ENCODE measurements at places on chromosomes 2 and 18.
A peak's percentile ranks its signal among the peaks of the same experiment; 100 is the strongest.

DNA sequence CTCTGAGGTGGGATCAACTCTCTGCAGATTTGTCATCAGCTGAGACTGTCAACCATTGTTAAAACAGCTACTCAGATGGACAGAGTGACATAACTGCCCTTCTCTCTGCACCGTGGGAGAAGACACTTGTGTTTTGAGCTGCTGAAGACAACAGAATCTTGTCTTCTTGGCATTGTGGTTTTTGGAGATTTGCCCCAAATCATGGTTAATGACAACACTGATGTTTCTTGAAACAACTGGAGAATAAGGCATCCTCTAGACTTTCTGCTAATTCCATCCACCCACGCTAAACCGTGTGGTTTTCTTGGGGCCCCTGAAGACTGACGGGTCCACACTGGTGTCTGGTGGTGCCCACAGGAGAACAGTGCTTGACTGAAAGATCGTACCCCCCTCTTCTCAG, 39.5 kb downstream of the SH3BP4 start:
- no peak for DNase-seq

GRCh38 chr2:191020742-191021381, 6.9 kb upstream of the STAT1 start:
- DNase-seq: no peak

DNA sequence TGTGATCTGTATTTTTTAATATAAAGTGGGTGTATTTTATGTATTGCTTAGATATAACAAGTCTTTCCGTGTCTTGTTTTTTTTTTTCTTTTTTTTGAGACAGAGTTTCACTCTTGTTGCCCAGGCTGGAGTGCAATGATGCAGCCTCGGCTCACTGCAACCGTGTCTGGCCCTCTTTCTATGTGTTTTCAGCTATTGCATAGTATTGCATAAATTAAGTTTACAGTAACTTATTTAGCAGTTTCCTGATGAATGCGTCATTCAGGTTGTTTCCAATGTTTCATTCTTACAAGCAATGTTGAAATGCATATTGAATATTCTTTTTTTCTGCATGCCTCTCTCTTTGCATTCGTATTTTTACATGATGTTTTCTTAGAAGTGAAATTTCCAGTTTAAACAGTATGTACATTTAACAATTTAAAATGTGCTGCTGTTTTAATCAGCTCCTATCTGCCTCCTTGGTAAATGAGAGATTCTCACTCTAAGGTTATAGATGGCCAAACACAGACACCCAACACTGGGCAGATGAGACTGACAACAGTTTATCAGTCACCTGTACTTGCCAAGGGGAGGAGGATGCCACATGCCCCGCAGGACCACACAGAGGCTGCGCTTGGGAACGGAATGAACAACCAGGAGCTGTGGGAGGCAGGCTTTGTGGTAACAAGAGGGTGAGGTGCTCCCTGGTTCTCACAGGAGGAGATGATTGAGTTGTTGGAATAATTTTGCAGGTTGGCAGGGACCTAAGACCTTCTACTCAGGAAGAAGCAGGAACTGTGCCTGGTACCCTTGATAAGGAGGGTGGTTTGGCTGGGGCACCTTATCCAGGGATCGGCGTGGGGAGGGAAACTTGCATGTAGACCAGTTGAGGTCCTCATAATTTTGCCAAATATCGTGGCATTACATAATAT, 7.5 kb downstream of the SLC9A4 start:
- DNase-seq: no peak

- no peak for DNase-seq
Observed at GRCh38 chr18:74299746-74300145, 8.0 kb upstream of the CYB5A start.

- DNase-seq: peak; percentile 13
Observed at GRCh38 chr18:32724071-32724749, 48.6 kb downstream of the KLHL14 start.

DNA sequence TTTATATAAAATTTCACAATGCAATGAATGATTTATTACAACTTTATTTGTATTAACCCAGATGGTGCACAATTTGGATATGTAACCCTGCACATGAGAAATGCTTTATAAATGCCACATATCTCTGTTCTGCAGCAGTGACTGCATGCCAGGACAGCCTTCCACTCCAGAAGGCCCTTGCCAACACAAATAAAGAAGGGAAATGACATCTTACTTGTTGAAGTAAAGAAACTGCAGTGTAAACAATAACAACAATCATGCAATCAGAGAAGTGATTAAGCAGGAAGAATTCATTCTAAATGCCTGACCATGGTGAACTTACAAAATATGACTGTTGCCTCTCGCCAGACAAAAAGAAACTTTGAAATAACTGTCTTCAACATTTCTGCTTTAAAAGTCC, 129.9 kb upstream of the CHST9 start:
- no peak for DNase-seq

DNA sequence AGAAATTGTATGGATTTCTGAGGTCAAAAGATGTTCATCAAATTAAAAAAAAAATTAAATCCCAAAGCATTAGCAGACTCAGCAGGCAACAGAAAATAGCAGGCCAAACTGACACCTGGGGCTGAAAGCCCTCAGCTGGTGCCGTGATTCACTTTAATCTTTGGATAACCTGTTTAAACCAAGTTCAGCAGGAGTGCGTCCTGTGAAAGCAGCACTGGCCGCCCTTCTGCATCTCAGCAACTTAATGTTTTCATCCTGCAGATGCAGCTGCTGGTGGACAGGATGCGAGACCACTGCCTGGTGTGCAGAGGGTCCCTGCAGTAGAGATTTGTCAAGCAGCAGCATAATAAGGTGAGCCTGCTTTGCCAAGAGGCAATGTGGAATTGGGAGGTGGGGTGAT, 41.2 kb downstream of the CCDC68 start:
- no peak for DNase-seq

- DNase-seq: no peak
Observed at GRCh38 chr2:30448866-30449265, 1.8 kb downstream of the LCLAT1 start.

DNA sequence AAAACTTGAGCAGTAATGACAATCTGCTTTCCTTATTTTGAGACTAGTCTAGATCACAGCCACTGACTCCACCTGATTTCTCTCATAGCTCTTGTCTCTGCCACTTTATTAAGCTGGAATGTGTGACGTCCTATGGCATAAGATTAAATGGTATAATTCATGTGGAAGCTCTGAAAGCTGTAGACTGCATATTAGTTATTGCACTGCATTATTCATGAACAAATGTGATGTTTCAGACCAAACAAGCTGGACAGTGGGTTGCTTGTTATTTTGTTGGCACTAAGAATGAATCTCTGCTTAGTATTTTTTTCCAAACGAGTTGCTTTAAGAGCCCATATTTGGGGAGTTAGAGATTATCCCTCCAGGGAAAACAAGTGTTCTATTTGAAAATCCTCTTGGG, 1218.5 kb downstream of the SUCLG1 start:
- no peak for DNase-seq

All from eye (tissue), 1 donor.